ENCODE measurements at places on chromosomes 4 and X. TPM values are rescaled to one million over a fixed set of nuclear protein-coding genes. Genes with fewer than 3 reads are reported as not detected.

The TMEM47 gene
- 0.82 TPM for total RNA-seq

The P2RY10 gene
- total RNA-seq, result not detected

The ARHGAP10 gene
- 16.7 TPM for total RNA-seq

The ARHGAP24 gene
- 4.6 TPM for total RNA-seq

The RHOXF2 gene
- total RNA-seq, result not detected

The MAGEA1 gene
- not detected for total RNA-seq

The STS gene
- total RNA-seq, result 2.3 TPM

The ADAM29 gene
- not detected for total RNA-seq

The KCNIP4 gene
- total RNA-seq, result not detected

The ELK1 gene
- 37.0 TPM for total RNA-seq

The ADGRL3 gene
- 0.05 TPM for total RNA-seq

The LRP2BP gene
- total RNA-seq, result 0.10 TPM

The FHL1 gene
- total RNA-seq, result 24.0 TPM

The ZNF718 gene
- 0.54 TPM for total RNA-seq

The USP17L13 gene
- total RNA-seq, result not detected

The PALLD gene
- total RNA-seq, result 74.9 TPM

The UGT2B10 gene
- total RNA-seq, result not detected

The GYG2 gene
- total RNA-seq, result 3.6 TPM

The ARL13A gene
- 0.13 TPM for total RNA-seq

The MTTP gene
- not detected for total RNA-seq

The FOXR2 gene
- total RNA-seq, result not detected

The CT55 gene
- not detected for total RNA-seq

The ZNF674 gene
- 1.9 TPM for total RNA-seq

The VSIG1 gene
- total RNA-seq, result 0.40 TPM

The PLXNB3 gene
- 5.0 TPM for total RNA-seq

The PNCK gene
- 0.16 TPM for total RNA-seq

The BTK gene
- total RNA-seq, result 0.08 TPM

The MAGEA9B gene
- not detected for total RNA-seq

The EREG gene
- total RNA-seq, result 53.5 TPM

The FAM199X gene
- 14.8 TPM for total RNA-seq

The IL3RA gene
- 0.30 TPM for total RNA-seq

The REELD1 gene
- not detected for total RNA-seq

The USP38 gene
- total RNA-seq, result 8.7 TPM

The BANK1 gene
- 1.1 TPM for total RNA-seq

The HTN1 gene
- total RNA-seq, result not detected

The ZAR1 gene
- not detected for total RNA-seq

The FAAH2 gene
- not detected for total RNA-seq

The KLF8 gene
- not detected for total RNA-seq

The TRIM61 gene
- not detected for total RNA-seq

The IRAK1 gene
- 234 TPM for total RNA-seq

The SMR3A gene
- total RNA-seq, result not detected

The USP17L27 gene
- not detected for total RNA-seq

The MTNR1A gene
- 0.64 TPM for total RNA-seq

The TMEM144 gene
- 4.5 TPM for total RNA-seq

The DIPK2B gene
- not detected for total RNA-seq

The PJA1 gene
- 19.2 TPM for total RNA-seq

The AVPR2 gene
- total RNA-seq, result not detected

The OTC gene
- total RNA-seq, result not detected
